ENCODE measurements at places on chromosomes 6 and 20. TPM values are rescaled to one million over a fixed set of nuclear protein-coding genes. Genes with fewer than 3 reads are reported as not detected.

Gene SPINT3
- not detected for total RNA-seq

Gene AKAP12
- 110 TPM for total RNA-seq

Gene SLC22A16
- total RNA-seq, result 1.3 TPM

Gene ESR1
- 3.7 TPM for total RNA-seq

Gene MCHR2
- total RNA-seq, result not detected

Gene VNN1
- 3.5 TPM for total RNA-seq

Gene CALHM4
- total RNA-seq, result not detected

Gene DEFB132
- not detected for total RNA-seq

Gene ZC2HC1B
- total RNA-seq, result 0.28 TPM

Gene TMC2
- total RNA-seq, result 0.31 TPM

Gene TRAPPC3L
- 0.25 TPM for total RNA-seq

Gene HLA-DRA
- 421 TPM for total RNA-seq

Gene ARFGAP1
- total RNA-seq, result 108 TPM

Gene JARID2
- 14.8 TPM for total RNA-seq
